ENCODE measurements at places on chromosomes 6 and 20.
A peak's percentile ranks its signal among the peaks of the same experiment; 100 is the strongest.

GRCh38 chr6:166515072-166515810 is 71.2 kb downstream of the RAMACL start:
- DNase-seq: no peak

- no peak for DNase-seq
Measured at GRCh38 chr6:136086686-136087085, 163.4 kb downstream of the MTFR2 start.

DNA sequence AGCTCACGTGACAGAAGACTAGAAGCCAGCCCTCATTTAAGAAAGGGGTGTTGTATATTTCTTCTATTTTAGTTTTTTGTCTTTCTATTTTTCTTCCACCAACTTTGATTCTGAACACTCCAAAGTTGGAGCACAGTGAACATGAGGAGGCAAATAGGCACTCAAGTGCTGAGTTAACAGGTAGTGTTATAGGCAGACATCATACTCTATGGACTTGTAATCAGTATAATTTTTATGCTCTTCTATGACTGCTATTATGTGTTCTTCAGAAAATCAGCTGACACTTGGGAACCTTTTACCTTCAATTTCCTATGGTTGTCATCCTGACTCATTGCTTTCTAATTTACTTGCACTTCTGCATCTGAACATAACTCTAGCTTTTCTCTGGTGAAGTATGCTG is 396.3 kb upstream of the EYS start:
- DNase-seq: no peak

- no peak for DNase-seq
Measured at GRCh38 chr6:147077251-147077650, 127.0 kb upstream of the STXBP5 start.

GRCh38 chr6:149923327-149923986 is 536 bp upstream of the RAET1G start:
- no peak for DNase-seq

GRCh38 chr6:69900869-69901268 is 34.5 kb downstream of the COL19A1 start:
- DNase-seq: no peak

- no peak for DNase-seq
Measured at GRCh38 chr6:44138717-44139350, 11.5 kb downstream of the TMEM63B start.

- DNase-seq: no peak
Measured at GRCh38 chr6:97438011-97438671, 155.1 kb upstream of the MMS22L start.

DNA sequence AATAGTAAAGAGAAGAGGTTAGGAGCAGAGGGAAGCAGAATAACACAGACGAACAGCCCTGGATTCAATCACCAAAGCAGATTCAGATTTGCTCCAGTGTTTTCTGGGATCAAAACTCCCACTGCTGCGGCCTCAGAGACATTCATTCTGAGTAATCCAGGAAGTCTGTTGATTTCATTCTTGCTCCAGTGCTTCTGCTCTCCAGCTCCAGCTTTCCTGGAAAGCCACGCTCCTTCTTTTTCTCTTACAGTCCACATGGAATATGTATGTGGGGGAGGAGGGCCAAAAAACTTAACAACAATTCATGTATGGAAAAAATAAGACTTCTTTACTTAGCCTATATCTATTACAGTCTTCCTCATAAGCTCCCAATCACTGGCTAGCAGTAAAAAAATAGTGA is 26.4 kb upstream of the UST start:
- no peak for DNase-seq

- no peak for DNase-seq
Measured at GRCh38 chr6:88013015-88013414, 34.6 kb upstream of the SPACA1 start.

DNA sequence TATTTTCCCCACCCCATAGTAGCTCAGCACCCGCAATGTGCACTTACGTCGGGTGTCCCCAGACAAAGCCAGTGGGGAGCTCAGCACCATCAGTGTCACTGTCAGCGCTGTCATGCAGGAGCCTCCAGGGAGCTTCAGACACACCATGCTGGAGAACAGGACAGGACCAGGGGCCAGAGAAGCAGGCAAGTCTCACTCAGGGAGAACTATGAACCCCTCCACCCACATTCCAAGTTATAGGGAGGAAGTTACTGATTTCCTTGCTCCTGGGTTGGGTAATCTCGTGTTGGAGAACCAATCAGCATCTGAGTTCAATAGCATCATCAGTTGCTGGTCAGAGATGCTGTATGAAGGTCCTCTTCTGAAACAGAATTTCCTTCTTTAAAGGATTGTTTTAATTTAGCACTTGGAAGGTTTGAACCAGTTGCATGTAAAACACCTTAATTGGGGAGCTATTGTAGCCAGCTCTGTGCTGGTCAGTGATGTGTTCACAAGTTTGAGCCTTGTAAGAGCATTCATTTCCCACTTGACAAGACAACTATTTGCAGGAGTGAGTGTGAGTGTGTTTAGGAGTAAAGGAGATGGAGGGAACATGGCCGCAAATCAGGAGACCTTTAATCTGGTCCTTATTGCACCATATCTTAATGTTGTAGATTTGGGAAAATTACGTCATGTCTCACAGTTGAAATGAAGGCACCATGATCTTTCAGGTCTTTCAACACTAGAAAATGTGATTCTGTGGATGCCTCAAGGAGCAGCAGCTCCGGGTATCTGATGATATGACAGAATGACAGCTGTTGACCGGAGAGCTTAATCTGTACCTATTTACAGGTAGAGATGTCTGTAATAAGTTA is at the start of gene HLA-DRB1:
Gene HLA-DRB1, minus strand, starts transcription at position 253 of the 854 bp plus-strand sequence. Its CDS starts 106 bp downstream, at position 147.
- peak; percentile 3 for DNase-seq

- DNase-seq: no peak
Measured at GRCh38 chr6:82246802-82247504, 591 bp downstream of the IBTK start.

DNA sequence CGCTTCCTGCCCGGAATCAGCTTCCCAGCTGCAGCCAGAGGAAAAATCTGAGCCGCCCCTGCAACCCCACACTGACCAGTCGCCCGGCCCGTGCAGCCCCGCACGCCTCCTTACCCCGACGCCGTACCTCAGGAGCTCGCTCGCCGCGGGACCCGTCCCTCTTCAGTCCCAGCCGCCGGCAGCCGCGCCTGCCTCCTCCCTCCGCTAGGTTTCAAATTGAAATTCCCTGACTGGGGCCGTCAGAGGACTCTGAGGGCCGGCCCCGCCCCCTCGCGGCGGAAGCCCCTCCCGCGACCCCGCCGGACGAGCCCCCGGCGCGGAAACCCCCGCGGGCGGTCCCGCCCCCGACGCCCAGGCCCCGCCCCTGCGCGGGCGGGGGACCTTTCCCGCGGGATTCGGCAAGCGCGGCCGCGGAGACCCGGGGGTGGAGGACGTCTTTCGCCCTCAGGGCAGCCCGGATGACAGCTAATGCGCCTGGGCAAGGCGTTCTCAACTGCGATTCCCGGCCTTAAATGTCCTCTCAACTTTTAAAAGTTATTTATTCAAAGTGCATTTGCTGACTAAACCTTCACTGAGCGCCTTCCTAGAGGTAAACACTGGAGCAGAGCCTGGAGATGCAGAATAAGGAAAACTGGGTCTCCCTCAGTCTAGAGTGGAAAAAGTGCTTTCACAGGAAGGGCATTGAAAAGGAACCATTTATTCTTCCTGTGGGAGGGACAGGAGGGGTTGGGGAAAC is at the start of gene EPB41L2:
Gene EPB41L2, minus strand, starts transcription at position 218 of the 736 bp plus-strand sequence. CDS start 106,760 bp downstream, outside the sequence.
- peak; percentile 69 for DNase-seq

DNA sequence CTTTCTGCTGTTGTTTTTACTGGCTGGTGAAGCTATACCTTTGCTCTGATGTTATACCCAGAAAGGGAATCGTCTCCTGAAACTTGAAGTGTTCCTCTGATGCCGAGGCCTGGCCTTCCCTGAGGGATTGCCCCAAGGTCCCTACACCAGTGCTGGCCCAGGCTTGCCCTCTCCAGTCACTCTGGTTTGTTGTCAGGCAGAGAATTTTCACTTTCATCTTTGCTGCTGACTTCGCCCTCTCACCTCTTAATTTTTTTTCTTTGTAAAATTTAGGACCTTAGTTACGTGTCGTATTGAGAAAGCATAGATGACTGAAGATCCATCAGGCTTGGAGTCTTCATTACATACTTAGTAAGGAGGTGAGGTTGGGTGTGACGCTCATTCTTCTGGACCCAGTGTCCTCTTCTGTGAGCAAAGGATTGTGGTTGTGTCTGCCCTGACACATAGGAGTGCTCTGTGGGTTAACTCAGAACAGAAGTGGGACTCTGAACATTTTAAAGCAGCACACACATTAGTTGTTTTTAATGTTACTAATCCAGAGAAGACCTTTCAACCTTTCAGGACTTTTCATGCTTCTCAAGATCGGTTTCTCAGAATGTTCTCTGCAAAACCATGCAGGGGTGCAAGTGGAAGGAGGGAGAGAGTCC is 45.4 kb downstream of the TULP4 start:
- DNase-seq: no peak

- DNase-seq: no peak
Measured at GRCh38 chr6:158765499-158766068, 53.6 kb downstream of the EZR start.

DNA sequence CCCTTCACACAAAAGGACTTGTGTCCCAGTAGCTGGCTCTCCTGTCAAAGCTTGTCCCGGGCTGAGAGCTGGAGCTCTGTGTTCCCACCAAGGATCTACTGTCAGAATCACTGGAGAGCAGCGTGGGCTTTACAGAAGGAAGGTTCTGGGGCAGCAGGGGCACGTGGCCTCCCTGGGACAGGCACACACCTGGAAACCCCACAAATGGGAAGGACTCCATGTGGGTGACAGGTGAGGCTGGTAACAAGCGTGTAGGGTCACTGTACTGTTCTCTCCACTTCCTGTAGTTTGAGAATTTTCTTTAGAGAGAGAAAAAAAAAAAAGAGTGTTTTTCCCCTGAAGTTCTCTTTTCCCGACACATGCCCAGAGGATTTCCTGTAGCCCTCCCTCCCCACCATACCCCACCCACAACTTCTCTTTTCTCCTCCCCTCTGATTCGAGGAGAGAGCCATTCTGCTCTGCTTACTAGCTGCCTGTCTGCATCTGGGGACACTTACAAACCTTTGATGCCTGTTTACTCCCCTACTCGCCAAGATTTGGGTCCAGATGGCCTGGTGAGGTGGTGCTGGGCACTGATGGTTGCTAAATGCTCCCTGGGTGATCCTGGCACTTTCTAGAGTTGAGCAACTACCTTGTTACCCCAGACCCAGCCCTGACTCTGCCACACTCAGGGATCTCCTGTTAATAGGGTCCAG is 84.1 kb upstream of the SIRPA start:
- DNase-seq: no peak

- no peak for DNase-seq
Measured at GRCh38 chr6:114989279-114989964, 646.6 kb upstream of the HS3ST5 start.

DNA sequence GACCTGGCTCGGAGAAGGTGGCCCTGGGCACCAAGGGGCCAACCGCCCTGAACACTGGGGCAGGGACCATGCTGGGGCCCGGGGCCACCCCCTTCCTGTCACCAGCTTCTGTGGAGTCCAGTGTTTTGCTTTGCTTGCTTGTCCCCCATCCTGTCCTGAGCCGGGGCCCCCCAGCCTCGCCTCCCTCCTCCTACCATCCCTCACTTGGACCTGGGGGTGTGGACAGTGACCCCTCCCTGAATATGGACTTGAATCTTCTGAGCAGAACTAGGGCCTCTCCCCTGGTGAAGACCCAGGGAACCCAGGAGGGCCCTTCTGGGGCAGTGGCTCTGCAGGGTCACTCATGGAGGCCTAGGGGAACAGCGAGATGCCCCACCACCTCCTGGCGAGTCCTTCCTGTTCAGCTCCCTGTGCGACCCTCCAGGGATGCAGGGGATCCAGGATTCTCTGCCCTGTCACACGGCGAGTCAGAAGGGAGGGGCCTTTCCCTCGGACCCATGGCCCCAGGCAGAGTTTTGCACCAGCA is 41.6 kb downstream of the VSTM2L start:
- DNase-seq: no peak

- no peak for DNase-seq
Measured at GRCh38 chr6:50141100-50141499, 91.4 kb upstream of the DEFB112 start.

DNA sequence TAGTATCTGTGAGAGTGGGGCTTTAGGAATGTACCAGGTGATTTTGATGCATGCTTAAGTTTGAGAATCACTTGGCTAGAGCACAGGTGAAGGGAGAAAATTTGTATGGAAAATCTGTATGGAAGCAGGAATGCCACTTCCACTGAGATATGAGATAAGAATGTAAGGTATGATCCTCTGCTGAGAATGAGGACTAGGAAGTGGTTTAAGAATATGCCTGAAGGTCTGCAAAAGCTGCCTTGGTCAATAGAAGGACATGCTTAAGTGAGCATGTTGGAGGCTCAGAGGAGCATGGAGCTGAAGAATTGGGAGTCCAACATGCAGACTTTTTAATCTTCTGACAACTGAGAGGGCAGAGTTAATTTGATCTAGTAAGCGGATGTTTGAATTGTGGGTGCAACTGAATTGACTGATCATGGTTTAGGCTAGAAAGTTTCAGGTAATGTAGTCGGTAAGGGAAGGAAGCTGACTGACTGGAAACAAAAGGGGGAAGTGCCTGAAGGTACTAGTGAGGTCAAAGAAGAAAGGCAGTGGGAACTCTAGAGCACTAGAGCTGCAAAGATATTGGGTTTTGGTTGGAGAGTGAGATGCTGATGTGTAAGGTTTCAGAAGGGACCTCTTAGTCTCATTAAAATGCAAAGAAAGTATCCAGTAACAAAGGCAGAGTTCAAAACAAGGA is 28.6 kb upstream of the NOTCH4 start:
- DNase-seq: no peak

DNA sequence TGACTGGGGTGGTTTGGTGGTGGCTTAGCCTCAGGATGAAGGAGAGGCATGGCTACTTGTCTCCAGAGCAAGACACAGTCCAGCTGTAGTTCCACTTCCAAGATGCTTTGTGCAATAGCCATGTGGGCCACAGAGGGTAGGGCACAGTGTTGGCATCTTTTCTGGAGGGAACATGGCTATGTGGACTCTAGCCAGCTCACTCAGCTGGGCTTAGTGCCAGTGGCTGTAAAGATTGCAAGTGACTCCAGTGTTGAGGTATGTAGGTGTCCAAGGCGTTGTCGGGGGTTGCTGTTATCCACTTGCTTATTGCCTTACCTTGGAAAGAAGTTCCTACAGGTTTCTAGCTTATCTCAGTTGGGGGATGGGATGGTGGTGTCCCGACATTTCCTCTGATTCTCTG is 233.4 kb downstream of the CD109 start:
- DNase-seq: no peak

DNA sequence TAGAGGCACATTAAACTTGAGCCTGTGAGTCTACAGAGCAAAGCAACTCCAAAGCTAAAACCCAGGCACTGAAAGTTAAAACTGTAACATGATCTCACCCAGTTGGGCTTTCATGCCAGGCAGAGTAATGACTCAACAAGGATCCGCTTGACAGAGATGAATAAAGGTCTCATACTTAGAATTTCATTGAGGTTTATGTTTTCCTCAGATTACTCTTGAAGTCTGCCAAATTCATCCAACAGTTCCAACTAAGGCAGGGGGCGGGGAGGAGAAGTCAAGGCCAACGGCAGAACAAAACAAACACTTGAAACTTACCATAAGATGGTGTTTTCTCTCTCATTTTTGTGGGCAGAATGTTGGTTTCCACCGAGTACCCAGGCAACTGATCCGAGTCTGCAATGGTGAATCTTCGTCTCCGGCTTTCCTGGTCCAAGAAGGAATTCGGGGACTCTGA is 54.0 kb upstream of the IPCEF1 start:
- no peak for DNase-seq

- peak; percentile 4 for DNase-seq
Measured at GRCh38 chr6:41531591-41532582, 14.3 kb upstream of the FOXP4 start.
